ENCODE measurements at places on chromosomes 7 and 10. TPM values are rescaled to one million over a fixed set of nuclear protein-coding genes. Genes with fewer than 3 reads are reported as not detected.

- no peak overlapping the region for H3K27ac ChIP-seq
- no peaks in the 10 kb centered on the region for H3K36me3 ChIP-seq
- no peak for DNase-seq
- H3K27me3 ChIP-seq, result no peaks in the 10 kb centered on the region
- no peaks in the 10 kb centered on the region for H3K4me1 ChIP-seq
- no peak overlapping the region for H3K4me3 ChIP-seq
Measured at GRCh38 chr10:117762819-117763172, 220.2 kb downstream of the EMX2 start.

- H3K27me3 ChIP-seq, result no peaks in the 10 kb centered on the region
- no peak for DNase-seq
- H3K27ac ChIP-seq, result no peak overlapping the region
- H3K4me1 ChIP-seq, result no peaks in the 10 kb centered on the region
- no peak overlapping the region for H3K4me3 ChIP-seq
Measured at GRCh38 chr10:6958711-6959110, 378.6 kb upstream of the PRKCQ start.

CYP3A5 gene
- total RNA-seq, result not detected

GRCh38 chr10:128165536-128165935 is 39.3 kb upstream of the MKI67 start:
- H3K4me3 ChIP-seq, result no peak overlapping the region
- DNase-seq, result no peak
- H3K27ac ChIP-seq, result no peak overlapping the region
- no peaks in the 10 kb centered on the region for H3K27me3 ChIP-seq
- no peaks in the 10 kb centered on the region for H3K36me3 ChIP-seq
- no peaks in the 10 kb centered on the region for H3K4me1 ChIP-seq

DNA sequence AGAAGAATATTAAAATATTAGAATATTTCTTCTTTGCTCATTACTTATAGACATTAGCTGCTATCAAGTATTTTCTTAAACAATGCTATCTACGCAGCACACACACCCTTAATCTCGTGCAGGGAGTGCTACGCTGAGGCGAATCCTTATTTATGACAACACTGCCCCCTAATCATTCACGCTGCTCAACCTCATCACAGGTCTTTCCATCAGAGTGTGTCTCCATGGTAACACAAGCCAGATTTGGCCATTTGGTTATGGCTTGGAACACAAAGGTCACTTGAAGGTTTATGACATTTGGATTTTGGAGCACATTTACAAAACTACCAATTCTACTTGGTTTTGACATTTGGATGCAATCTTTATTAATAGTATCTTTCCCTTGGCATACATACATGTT is 45.4 kb upstream of the MYO3A start:
- no peaks in the 10 kb centered on the region for H3K27me3 ChIP-seq
- H3K4me3 ChIP-seq, result no peak overlapping the region
- H3K4me1 ChIP-seq, result 0 out of 2 replicates have a peak, but pooled peaks cover 2% of the 10 kb centered on the region
- H3K36me3 ChIP-seq, result no peaks in the 10 kb centered on the region
- H3K27ac ChIP-seq, result no peak overlapping the region
- DNase-seq, result no peak

- DNase-seq, result no peak
- H3K4me1 ChIP-seq, result no peaks in the 10 kb centered on the region
- H3K27me3 ChIP-seq, result no peaks in the 10 kb centered on the region
- H3K36me3 ChIP-seq, result no peaks in the 10 kb centered on the region
- no peak overlapping the region for H3K27ac ChIP-seq
Measured at GRCh38 chr10:97529685-97530465, 31.2 kb downstream of the UBTD1 start.

FOXI2 gene
- 1.0 TPM for total RNA-seq

DNA sequence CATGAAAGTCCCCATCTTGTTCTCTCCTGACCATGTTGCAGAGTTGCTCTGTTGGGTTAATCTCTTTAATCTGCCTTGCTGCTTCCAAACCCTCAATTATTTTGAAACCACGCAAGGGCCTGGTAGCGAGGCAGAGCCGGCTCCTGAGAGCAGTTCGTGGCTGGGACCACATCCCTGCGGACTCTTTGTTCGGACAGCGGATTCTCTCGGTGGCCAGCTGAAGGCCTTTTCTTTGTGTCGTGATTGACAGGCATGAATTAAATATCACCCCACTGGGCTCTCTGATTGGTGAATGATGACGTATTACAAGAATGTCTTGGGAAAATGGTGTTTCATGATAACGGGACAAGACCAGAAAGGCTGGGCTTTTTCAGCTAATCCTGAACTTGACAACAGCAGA is 66.9 kb upstream of the ARHGAP21 start:
- no peaks in the 10 kb centered on the region for H3K4me1 ChIP-seq
- no peak for DNase-seq

DNA sequence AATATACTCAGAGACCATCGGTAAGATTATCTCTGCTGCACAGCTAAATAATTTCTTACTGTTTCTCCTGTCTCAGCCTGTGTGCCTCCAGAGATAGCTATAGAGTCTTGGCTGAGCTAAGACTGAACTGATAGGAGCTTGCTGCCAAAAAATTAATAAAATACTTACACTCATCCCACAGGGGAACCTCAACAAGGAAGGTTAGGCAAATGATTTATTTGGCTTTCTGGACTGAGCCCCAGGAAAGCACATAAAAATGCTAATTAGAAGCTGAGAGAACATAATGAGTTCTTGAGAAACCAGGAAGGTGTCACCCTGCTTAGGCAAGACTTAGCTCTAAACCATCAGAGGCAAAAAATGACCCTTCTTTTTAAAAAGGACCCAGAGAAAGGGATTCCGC is 534.5 kb downstream of the TNS3 start:
- DNase-seq, result no peak
- no peaks in the 10 kb centered on the region for H3K27me3 ChIP-seq
- H3K36me3 ChIP-seq, result no peaks in the 10 kb centered on the region
- H3K27ac ChIP-seq, result no peak overlapping the region
- H3K4me1 ChIP-seq, result no peaks in the 10 kb centered on the region

GRCh38 chr7:129423700-129424410 is 10.4 kb upstream of the STRIP2 start:
- no peaks in the 10 kb centered on the region for H3K27me3 ChIP-seq
- DNase-seq, result no peak
- no peak overlapping the region for H3K4me3 ChIP-seq
- no peaks in the 10 kb centered on the region for H3K36me3 ChIP-seq

SRRM3 gene
- total RNA-seq, result 17.4 TPM

DNA sequence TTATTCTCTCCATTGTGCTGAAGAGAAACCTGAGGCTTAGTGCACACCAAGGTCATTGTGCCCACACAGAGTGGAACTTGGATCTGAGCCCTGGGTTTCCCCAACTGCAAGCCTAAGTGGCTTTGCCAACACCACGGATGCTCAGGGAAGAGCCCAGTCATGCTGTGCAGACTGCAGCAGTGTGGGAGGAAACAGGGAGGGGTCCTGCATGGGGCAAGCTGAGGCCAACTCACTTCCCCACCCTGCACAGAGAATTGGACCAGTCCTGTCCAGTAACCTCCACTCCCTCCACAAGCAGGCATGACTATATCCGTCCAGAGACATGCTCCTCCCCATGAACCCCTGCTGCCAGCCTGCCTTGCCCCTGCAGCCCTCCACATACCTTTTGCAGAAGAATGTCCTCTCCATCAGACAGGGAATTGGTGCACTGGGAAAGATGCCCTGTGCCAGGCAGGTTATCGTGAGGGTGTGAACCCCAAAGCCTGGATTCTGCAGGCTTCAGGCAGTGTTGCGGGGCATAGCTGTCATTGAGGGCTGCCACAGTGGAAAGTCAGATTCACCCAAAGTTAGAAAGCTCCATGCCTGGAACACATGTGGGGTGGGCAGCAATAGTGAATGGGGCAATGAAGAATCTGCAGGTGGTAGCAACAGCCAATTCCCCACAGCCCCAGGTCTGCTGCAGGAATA is 44.9 kb downstream of the DRGX start:
- H3K27ac ChIP-seq, result no peak overlapping the region
- H3K4me3 ChIP-seq, result no peak overlapping the region
- DNase-seq, result no peak
- H3K4me1 ChIP-seq, result no peaks in the 10 kb centered on the region

DNA sequence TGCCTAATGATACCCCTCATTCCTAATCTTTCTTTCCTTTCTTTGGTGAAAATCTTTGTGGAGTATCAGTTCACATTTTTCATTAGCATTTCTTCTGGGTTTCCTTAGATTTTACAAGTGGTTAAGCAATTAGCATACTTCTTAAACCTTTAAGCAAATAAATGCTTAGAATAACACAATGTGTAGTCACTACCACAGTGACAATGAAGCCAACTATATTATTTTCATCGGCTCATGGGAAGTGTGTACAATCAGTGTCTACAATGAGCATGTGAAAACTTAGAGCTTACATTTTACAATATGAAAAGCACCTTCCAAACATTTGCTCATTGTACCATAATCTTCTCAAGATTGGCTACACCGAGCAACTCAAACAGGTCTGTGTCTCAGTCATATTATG is 176.2 kb upstream of the PLXNA4 start:
- H3K27me3 ChIP-seq, result no peaks in the 10 kb centered on the region
- H3K4me3 ChIP-seq, result no peak overlapping the region
- H3K27ac ChIP-seq, result no peak overlapping the region
- H3K4me1 ChIP-seq, result peaks cover 5% of the 10 kb centered on the region

DNA sequence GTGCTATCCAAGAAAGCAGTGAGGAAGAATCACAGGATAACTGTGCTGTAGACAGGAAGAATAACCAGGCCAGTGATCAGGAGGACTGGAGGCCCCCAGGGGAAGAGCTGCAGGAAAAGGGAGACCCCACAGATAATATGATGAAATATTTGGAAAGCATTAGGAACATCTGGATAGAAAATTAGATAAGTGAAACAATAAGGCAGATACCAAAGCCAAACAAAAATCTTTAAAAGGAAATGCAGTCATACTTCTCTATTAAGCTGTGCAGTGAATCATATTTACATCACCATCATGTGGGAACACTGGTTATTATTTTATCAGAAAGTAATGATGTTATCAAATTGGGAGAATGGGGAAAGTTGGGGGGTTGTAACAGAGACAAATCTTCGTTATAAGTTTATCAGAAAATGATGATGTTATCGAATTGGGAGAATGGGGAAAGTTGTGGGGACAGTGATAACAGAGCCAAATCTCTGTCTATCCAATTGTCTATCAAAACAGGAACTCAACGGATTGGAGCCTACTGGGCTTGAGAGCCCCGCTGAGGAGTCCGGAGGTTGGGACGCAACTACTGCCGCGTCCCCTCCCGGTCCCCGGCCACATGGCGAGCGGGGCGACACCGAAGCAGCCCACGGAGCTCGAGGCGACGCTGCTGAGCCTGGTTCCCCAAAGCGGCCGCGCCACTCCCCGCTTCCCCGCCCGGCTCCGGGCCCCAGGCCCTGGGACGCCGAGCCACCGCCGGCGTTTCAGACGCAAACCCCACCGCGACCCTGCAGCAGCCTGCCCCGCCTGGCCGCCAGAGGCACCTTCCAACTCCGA is 14.0 kb upstream of the RALA start:
- H3K4me3 ChIP-seq, result peak overlapping the region; percentile 39
- no peaks in the 10 kb centered on the region for H3K36me3 ChIP-seq
- DNase-seq, result no peak
- no peak overlapping the region for H3K27ac ChIP-seq

GRCh38 chr7:52670608-52671225 is 364.7 kb upstream of the POM121L12 start:
- no peaks in the 10 kb centered on the region for H3K36me3 ChIP-seq
- H3K4me1 ChIP-seq, result no peaks in the 10 kb centered on the region
- DNase-seq, result no peak
- no peaks in the 10 kb centered on the region for H3K27me3 ChIP-seq
- H3K4me3 ChIP-seq, result no peak overlapping the region

DNA sequence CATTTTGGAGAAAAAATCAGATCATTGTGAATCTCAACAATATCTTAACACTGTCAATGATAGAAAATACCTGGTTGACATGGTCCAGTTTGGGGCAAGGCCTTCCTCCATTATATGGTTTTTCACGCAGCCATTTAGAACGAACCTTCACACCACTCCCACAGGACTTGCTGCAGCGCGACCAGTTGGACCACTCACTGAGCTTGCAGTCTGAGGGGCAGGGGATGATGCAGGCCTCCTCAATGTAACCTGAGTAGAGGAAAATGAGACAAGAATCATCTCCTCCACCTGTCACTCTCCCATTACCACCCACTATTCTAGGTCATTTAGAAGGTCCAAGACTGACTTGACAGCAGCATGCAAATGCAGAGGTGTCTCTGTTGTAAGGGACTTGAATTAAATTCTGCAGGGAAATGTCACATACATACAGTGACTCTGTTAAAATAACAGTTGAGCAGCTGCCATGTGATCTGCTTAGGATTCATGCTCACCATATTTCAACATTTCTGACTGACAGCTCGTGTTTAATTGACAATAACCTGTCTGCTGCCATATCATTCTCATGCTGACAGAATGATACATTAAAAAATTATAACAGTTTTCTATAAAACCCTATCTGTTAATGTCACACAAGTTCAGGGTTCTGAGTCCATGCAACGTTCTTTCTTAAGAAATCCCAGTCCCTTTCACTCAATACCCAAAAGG is 403.0 kb downstream of the THSD7A start:
- no peaks in the 10 kb centered on the region for H3K36me3 ChIP-seq
- no peak overlapping the region for H3K27ac ChIP-seq
- no peaks in the 10 kb centered on the region for H3K4me1 ChIP-seq
- no peaks in the 10 kb centered on the region for H3K27me3 ChIP-seq

GRCh38 chr10:120428754-120429153 is 28.3 kb upstream of the PLPP4 start:
- H3K4me3 ChIP-seq, result no peak overlapping the region
- H3K27ac ChIP-seq, result no peak overlapping the region
- H3K4me1 ChIP-seq, result no peaks in the 10 kb centered on the region

DNA sequence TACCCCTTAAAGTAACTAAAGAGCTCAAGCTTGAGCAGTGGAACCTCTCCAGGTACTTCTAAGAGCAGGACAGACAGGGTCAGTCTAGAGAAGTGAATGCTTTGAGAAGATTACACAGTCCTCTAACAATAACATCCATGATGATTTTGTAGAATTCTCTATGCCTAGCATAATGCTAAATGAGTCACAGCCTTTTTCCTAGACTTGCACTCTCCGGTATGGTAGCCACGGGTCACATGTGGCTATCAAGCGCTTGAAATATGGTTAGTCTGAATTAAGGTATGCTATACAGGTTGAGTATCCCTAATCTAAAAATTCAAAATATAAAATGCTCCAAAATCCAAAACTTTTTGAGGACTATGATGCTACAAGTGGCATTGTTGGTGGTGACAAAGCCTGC is 166.6 kb upstream of the MKLN1 start:
- H3K27me3 ChIP-seq, result no peaks in the 10 kb centered on the region
- no peak for DNase-seq
- H3K4me1 ChIP-seq, result no peaks in the 10 kb centered on the region
- H3K27ac ChIP-seq, result no peak overlapping the region
- no peak overlapping the region for H3K4me3 ChIP-seq

- no peaks in the 10 kb centered on the region for H3K4me1 ChIP-seq
- H3K27me3 ChIP-seq, result no peaks in the 10 kb centered on the region
- no peaks in the 10 kb centered on the region for H3K36me3 ChIP-seq
- no peak overlapping the region for H3K4me3 ChIP-seq
Measured at GRCh38 chr7:132943645-132944044, 138.2 kb downstream of the CHCHD3 start.

Measured in H1 (cell line).